Hypothalamus (tissue), 51 donors: ENCODE measurements at places on chromosomes 4 and X.

DNA sequence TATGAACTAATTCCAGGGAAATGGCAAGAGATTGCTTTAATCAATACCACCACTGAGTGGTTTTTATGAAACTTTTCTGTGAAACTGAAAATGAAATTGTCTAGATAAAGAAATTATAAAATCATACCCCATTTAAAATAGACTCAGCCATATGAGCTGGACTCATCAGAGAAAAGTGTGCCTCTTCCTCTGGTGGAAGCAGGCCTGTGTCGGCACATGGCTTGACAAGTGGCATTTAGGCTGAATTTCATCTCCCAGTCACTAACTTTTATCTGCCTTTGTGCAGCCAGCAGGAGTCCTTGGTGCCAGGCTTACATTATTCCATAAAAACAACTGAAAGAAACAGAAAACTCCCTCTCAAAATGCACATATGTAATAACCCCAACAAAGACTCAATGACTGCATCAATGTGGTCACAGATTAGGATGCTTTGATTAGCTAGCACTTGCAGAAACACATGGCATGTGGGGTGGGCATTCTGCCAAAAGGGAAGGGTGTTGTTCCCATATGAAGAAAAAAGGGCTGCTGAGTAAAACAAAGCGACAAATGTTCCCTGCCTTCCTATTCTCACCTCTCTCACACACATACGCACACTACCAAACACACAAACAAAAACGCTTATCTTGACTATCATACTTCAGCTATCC lies 232.3 kb downstream of the PABPC4L start:
- DNase-seq, result no peak

- no peak for DNase-seq
Measured at GRCh38 chr4:94536049-94536448, 84.3 kb downstream of the PDLIM5 start.

GRCh38 chr4:71453531-71453930 lies 114.7 kb downstream of the SLC4A4 start:
- no peak for DNase-seq

GRCh38 chr4:35604724-35605123 lies 639.6 kb downstream of the ARAP2 start:
- no peak for DNase-seq

DNA sequence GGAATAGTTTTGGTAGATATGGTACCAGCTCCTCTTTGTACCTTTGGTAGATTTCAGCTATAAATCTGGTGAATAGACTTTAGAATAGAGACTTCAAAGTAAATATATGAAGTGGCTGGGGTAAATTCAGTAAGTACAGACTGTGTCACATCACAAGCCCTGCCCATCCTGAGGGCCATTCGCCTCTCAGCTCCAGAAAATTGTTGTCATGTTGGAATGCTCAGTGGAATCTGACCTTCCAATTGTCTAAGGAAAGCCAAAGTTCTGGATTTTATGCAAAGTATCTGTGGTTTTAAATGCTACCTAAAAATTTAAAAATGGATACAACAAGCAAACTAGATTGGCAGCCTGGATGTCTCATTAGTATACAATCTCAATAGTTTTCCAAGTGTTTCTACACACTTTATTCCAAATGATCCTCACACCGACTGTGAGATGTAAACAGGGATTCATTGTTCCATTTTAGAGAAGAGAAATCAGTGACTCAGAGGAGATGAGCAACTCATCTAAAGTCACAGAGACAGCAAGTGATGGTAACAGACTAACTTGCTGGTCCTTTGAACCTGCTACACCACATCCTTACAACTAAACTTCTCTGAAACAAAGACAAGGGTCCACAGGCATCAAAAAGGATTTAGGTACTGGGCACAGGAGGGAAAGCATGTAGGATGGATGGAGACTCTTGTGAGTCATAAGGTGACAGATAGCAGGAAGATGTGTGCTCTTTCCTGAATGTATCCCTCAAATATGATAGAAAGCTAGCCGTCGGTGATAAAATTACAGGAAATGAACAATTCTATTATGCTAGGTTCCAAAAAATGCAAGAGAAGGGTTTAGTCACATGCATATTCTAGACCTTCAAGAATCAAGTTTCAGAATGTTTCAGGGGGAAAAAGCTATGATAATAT lies 127.3 kb downstream of the ATP10D start:
- no peak for DNase-seq

GRCh38 chrX:106144755-106145639 lies 23.1 kb upstream of the PWWP3B start:
- no peak for DNase-seq

DNA sequence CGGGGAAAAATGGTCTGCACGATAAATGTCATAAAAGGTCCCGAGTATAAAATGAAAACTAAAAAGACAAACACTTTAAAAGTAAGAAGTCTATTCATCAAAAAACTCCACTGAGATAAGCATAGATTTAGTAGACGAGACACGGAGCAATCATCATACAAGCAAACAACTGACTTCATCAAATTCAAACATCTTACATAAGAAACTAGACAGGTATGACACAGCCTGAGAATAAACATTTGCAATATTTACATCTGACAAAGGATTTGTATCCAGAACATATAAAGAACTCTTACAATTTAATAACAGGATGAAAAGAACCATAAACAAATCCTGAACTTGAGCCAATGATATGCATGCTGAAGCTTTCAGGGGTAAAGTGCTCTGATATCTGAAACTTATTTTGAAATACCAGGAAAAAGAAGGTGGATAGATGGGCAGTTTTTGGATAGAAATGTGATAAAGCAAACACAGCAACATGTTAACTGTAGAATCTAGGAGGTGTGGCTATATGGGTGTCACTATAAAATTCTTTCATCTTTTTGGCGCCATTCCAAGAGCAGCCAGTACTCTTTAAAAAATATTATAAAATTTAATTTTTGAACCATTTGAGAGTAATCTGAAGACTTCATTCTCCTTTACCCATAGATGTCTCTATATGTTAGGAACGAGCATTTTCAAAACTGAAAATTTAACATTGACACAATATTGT lies 12.0 kb downstream of the MPP1 start:
- no peak for DNase-seq

GRCh38 chr4:168610911-168611530 lies 114.2 kb downstream of the PALLD start:
- no peak for DNase-seq

DNA sequence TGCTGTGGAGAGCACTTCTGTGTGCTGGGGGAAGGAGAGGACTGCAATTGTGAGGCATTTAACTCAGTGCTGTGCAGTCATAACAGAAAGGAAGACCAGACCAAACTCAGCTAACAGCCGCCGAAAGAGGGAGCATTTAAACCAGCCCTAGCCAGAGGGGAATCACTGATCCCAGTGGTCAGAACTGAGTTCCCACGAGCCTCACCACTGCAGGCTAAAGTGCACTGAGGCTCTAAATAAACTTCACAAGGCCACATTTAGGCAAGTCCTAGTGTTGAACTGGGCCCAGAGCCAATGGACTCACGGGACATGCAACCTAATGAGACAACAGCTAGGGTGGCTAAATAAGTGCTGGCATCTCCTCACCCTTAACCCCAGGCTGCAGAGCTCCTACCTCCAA lies 20.4 kb downstream of the IQCM start:
- no peak for DNase-seq

DNA sequence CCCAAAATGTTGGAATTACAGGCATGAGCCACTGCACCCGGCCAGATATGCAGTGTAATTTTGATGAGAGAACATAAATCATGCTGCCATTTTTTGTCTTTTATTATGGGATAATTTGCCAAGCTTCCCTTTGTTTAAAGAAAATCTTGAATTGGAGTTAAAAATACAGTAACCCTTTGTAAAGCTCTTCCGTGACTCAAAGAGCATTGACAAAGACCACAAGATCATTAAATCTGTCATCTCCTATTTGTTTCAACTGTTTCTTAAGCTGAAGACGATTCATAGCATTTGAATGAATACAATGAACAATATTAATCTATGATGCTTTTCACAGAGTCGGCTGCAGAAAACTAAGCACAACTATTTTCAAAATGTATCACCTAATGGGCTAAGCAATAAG lies 132.6 kb downstream of the ANAPC4 start:
- DNase-seq, result no peak

- DNase-seq, result no peak
Measured at GRCh38 chr4:2390146-2390545, 28.3 kb downstream of the ZFYVE28 start.

GRCh38 chr4:40121515-40121914 lies 64.9 kb downstream of the N4BP2 start:
- DNase-seq, result no peak
